ENCODE measurements at places on chromosomes 1 and 21. TPM values are rescaled to one million over a fixed set of nuclear protein-coding genes. Genes with fewer than 3 reads are reported as not detected.

TMCO1 gene
- total RNA-seq: 60.6 TPM

DNA sequence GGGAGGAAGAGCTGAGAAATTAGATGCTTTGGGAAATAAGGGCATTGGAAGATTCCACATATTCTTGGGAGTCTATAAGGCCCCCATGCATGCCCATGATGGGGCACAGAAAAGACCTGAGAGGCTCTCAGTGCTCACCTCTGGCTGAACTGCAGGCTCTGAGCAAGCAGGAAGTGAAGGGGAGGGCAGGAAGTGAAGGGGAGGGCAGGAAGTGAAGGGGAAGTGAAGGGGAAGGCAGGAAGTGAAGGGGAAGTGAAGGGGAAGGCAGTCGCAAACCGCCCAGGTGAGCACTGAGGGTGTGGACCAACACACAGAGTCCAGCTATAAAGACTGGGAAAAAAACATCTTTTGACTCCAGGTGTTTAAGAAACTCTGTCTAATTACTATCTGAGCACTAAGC is 3.5 kb downstream of the KRTAP10-9 start:
- no peak for ATAC-seq

DNA sequence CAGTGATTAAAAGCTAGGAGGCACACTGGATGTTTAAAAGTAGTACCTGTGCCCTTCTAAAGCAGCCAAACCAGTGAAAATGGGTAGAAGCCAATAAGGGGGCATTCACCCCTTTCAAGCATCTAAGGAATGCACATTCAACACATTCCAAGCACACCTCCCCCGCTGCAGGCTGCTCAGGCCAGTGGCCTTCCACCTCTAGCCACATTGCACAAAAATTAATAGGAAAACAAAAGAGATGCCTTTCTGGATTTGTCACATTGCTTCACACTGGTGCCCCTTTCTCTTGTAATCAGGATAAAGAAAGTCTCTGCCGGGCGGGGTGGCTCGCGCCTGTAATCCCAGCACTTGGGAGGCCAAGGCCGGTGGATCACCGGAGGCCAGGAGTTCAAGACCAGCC is 834.0 kb downstream of the USP25 start:
- no peak for ATAC-seq

DNA sequence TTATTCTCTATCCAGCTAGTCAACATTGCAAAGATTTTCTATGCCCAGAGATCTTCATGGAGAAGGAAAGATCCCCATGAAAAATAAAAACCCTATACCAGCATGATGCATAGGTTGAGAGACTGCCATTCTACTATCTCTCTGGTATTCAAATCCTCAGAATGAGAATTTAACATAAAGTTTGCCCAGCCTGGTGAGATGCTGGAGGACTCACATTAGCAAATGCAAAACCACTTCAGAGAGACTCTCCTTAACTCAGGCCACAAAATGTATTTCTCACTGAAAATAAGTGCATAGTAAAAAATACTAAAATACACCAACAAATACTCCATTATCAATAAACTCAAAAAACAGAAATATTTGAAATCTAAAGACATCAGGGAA is 430.0 kb upstream of the RUNX1 start:
- ATAC-seq: no peak

- no peak for ATAC-seq
Observed at GRCh38 chr1:70902211-70902610, 145.4 kb downstream of the PTGER3 start.

- no peak for ATAC-seq
Observed at GRCh38 chr21:32914424-32915039, 111.2 kb upstream of the OLIG2 start.

DNA sequence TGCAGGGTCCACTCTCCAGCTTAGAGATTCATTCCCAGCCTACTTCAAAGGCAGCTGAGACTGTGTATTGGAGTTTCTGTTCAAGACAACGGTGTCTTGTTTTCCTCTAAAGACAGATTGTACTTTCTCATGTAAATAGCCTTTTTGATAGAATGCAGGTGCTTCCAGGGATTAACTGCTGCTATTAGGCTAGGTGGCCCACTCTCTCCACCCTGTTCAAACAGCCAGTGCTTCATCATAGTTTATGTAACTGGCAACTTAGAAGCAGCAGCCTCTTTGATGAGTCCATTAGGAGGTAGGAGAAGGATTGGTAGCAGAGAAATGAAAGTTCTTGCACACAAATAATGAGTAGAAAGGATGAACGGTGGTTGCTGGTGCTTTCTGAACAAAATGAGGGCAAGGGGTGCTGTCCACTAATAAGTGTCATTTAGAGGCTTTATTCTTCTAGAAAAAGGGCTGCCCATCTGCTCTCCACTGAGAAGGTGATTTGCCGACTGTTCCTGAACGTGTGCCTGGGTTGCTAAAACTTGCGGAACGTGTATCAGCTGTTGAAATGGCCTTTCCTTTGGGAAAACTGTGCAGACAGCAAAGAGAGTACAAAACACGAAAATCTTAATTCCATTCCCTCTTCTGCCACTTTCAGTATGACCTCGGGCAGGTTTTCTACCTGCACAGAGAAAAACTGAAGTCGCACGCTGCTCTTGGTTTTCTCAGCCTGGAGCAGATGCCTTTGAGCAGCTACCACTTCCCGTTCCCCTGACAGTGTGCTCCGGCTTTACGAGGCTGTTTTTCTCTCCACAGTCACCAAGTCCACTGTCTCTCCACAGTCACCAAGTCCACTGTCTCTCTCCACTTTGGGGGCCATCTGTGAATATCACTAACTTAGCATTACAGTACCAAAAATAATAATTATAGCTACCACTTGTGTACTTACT is 228.9 kb downstream of the KIF26B start:
- ATAC-seq: no peak

All from esophagus mucosa (tissue), 1 donor.